Activated CD4-positive, alpha-beta T cell treated with anti-CD3 and anti-CD28 coated beads, Interleukin-2, amount 10 ng/mL, durations not matched to agents 7 days and 5 days (primary cell): ENCODE measurements at places on chromosomes 6 and 20. TPM values are rescaled to one million over a fixed set of nuclear protein-coding genes. Genes with fewer than 3 reads are reported as not detected.

HCK gene
- not detected for total RNA-seq

CST3 gene
- total RNA-seq, result 2.1 TPM

KCNB1 gene
- not detected for total RNA-seq

B4GALT5 gene
- total RNA-seq, result 11.2 TPM

FAM83C gene
- not detected for total RNA-seq

DNA sequence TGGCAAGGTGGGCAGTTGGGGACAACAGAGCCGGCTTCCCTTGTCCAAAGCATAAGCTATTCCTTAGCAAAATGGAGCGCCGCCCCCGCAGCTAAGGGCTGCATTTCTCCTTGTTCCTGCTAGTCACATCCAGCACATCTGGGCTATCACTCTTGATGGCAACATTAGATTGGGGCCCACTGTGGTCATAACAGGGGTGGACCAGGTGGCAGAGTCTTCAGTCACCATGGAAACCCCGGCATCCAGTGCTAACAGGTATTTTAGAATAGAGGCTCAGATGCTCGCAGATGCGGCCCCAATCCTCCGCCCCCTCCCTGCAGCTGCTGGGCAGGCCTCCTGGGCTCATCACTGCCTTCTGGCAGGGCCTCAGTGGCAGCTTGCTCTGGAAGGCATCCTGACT lies 168.2 kb upstream of the PROKR2 start:
- DNase-seq, result no peak
- no peaks in the 10 kb centered on the region for H3K36me3 ChIP-seq
- no peak overlapping the region for H3K27ac ChIP-seq
- H3K4me1 ChIP-seq, result peaks cover 14% of the 10 kb centered on the region
- H3K27me3 ChIP-seq, result peaks cover 27% of the 10 kb centered on the region

- no peaks in the 10 kb centered on the region for H3K27me3 ChIP-seq
- H3K27ac ChIP-seq, result no peak overlapping the region
- no peaks in the 10 kb centered on the region for H3K36me3 ChIP-seq
- H3K4me3 ChIP-seq, result no peak overlapping the region
- no peak for DNase-seq
Measured at GRCh38 chr6:81475646-81476045, 276.8 kb downstream of the TENT5A start.

DNA sequence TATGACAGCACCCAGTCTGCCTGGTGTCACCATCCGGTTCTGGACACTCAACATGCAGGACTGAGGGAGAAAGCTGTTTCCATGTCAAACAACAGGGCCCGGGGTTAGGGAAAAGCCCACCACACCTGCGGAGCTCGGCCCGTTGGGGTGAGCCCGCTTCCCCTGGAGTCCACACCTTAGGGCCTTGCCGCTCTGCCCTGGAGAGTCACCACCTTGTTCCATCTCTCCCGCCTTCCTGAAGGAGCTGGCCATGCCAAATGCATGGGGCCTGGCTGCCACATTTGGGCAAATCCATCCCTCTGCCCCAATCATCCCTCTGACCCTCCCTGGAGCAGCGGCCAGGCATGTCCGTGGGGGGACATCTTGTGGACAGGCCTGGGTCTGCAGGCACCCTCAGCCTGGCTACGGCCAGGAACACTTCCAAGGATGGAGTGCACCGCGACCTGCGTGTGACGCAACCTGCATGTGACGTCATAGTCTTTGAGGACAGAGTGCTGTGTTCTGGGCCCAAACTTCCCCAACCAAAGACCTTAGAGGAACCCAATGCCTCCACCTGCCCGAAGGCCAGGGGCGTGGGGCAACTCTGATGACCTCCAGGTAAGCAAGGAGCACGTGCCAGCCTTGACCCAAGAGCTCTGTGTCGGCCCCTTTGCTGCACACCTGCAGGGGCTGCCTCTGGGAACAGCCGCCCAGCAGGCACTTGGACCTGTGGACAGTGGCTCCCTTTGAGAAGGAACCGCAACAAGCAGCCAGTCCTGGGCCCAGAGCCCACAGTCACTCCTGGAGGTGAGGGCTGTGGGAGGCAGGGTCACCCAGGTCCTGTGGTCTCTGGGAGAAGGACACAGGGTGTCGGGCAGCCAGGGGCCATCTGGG lies 1.7 kb downstream of the CABLES2 start:
- DNase-seq, result no peak
- no peaks in the 10 kb centered on the region for H3K27me3 ChIP-seq
- H3K27ac ChIP-seq, result peak overlapping the region; percentile 87
- H3K4me1 ChIP-seq, result peaks cover 32% of the 10 kb centered on the region
- H3K4me3 ChIP-seq, result peak overlapping the region; percentile 79

- no peak overlapping the region for H3K4me3 ChIP-seq
- peaks cover 34% of the 10 kb centered on the region for H3K36me3 ChIP-seq
- no peaks in the 10 kb centered on the region for H3K4me1 ChIP-seq
- no peak overlapping the region for H3K27ac ChIP-seq
- DNase-seq, result no peak
Measured at GRCh38 chr6:71298459-71298858, 9.8 kb downstream of the OGFRL1 start.

- DNase-seq, result no peak
- no peak overlapping the region for H3K27ac ChIP-seq
- H3K27me3 ChIP-seq, result no peaks in the 10 kb centered on the region
- no peaks in the 10 kb centered on the region for H3K36me3 ChIP-seq
Measured at GRCh38 chr6:157682856-157683481, 140.1 kb upstream of the SNX9 start.

- no peak overlapping the region for H3K4me3 ChIP-seq
- DNase-seq, result no peak
- H3K27me3 ChIP-seq, result no peaks in the 10 kb centered on the region
- H3K27ac ChIP-seq, result no peak overlapping the region
- H3K4me1 ChIP-seq, result peaks cover 78% of the 10 kb centered on the region
Measured at GRCh38 chr6:227812-228338, 64.4 kb upstream of the DUSP22 start.

DNA sequence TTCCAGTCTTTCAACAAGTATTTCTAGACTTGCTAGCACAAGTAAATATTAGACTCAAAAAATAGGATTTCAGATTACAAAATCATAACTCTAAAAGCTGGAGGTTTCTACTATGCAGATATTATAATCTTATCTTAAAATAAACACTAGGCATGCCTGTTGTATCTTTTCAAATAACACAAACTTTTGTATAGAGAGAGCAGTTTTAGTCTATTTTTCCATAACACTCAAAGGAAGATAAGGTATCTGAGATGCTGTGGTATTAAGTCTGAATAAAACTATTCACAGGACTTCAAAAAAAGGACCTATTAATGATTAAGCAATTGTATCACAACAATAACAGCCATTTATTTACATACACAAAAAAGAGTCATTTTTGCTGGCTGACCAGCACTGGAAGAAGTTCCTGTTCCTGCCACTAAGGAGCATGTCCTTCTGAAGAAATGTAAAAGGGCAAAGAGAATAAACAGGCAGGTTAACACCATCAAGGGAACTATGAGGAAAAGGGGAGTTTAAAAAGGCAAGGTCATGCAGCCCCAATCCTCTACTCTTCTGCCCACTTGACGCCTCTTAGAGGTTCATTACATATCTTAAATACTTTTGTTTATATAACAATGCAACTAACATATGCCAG lies 39.4 kb downstream of the REPS1 start:
- H3K36me3 ChIP-seq, result peaks cover 33% of the 10 kb centered on the region
- H3K27ac ChIP-seq, result no peak overlapping the region
- peaks cover 39% of the 10 kb centered on the region for H3K4me1 ChIP-seq
- DNase-seq, result no peak
- H3K4me3 ChIP-seq, result no peak overlapping the region
- no peaks in the 10 kb centered on the region for H3K27me3 ChIP-seq
